Left lobe of liver (tissue), 2 donors: ENCODE measurements at places on chromosomes 2 and 18.

- no peak for DNase-seq
Observed at GRCh38 chr2:45390861-45391260, 220.2 kb downstream of the SRBD1 start.

DNA sequence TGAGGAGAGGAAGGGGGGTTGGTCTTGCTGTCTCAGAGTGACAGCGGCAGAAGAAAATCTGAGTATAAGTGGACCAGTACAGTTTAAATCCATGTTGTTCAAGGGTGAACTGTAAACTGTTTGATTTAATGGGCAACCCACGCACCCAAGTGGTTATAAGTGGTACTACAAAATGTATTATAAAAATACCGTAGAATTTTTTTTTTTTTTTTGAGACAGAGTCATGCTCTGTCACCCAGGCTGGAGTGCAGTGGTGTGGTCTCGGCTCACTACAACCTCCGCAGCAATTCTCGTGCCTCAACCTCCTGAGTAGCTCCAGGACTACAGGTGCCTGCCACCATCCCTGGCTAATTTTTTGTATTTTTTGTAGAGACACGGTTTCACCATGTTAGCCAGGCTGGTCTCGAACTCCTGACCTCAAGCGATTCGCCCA is 2.1 kb upstream of the CHCHD5 start:
- peak; percentile 43 for DNase-seq

DNA sequence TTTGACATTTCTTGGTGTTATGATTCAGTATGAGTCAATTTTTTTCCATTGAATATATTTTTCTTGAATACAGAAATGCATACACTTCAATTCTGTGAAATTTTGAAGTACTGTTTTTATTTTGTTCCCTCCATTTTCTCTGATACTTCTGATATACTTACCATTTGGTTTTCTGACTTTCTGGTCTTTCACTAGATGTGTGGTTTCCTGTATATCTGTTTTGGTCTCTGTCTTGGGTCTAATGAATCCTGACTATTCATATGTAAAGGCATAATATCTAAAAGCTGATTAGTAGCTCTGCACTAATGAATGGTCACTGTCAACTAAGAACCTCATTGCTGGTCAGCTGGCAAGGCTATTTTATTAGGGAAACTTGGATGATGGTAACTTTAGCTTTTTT is 345.6 kb downstream of the GRB14 start:
- DNase-seq, result no peak

DNA sequence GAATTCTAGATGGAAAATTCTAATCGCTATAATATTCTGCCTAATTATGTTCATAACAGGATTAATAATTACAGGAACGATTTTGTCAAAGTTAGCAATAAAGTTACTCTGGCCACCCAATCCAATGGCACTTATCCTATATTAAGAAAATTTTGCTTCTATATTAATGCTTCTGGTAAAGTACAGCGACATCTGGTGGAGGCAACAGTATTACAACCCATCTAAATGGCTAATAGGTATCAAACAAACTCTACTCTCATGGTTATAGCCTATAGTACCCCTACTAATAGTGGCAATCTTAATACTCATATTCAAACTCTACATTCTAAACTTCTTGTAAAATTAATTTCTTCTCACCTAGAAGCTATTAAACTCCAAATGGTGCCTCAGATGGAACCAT is 1084.7 kb upstream of the LRRTM1 start:
- DNase-seq, result no peak

DNA sequence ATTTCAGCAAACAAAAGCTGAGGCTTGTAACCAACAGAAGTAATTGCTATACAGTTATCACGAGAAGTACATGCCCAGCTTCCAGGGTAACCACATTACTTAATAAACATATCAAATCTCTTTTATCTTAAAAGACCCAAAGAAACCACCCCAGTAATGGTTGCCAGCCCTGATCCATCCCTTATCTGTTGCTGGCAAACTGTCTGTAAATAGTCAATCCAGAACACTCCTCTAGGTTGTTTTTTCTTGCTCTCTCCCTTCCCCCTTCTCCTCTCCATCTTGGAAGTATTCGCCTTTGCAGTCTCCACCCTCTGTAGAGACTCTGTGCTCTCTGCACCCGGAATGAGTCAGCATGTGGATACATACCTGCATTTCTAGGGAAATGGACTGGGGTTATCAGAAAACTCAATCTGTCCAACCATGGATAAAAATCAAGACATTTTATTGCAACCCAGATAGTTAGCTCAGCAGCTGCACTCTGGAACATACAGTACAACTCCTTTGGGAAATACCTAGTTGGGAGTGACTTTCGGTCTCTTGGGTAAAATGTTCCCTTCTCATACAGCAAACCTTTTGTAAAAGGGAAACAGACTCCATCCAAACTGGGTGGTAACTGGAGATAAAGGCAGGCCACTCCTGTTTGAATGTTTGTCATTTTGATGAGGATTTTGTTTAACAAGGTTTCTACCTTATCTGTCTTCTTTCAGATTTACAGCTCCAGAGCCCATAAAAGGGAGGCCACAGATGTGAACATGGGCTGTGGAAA is 123.5 kb upstream of the FOSL2 start:
- DNase-seq, result no peak

DNA sequence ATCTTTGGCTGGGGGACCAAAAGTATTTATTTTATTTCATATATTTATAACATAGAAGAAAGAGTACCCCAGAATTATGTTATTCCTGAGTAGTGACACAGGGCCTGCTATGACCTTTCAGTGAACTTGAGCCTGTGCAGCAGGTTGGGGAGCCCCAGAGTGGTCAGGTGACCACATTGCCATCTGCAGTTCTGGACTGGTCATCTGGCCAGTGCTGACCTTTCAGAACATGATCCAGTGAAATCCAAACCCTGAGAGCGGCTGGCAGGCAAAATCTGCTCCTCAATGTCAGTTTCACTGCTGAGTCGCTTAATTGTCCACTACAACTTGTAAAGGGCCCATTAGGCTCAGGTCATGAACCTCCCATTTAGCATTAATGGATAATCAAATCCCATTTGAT is 336.7 kb upstream of the KCNH7 start:
- DNase-seq, result no peak
